ENCODE measurements at places on chromosomes 5 and 9. TPM values are rescaled to one million over a fixed set of nuclear protein-coding genes. Genes with fewer than 3 reads are reported as not detected.
A peak's percentile ranks its signal among the peaks of the same experiment; 100 is the strongest.

The LSM11 gene
- 0.49 TPM for total RNA-seq

GRCh38 chr9:94182532-94182931 is 76.6 kb upstream of the ZNF169 start:
- no peak for DNase-seq
- no peak overlapping the region for H3K4me3 ChIP-seq
- peaks cover 3% of the 10 kb centered on the region for H3K4me1 ChIP-seq
- H3K27ac ChIP-seq: no peak overlapping the region
- H3K36me3 ChIP-seq: peaks cover 5% of the 10 kb centered on the region
- no peaks in the 10 kb centered on the region for H3K27me3 ChIP-seq

- H3K36me3 ChIP-seq: no peaks in the 10 kb centered on the region
- no peak overlapping the region for H3K27ac ChIP-seq
- H3K4me1 ChIP-seq: no peaks in the 10 kb centered on the region
- no peak overlapping the region for H3K4me3 ChIP-seq
- DNase-seq: no peak
- H3K27me3 ChIP-seq: no peaks in the 10 kb centered on the region
These were observed 1641.8 kb upstream of the WWC1 start for GRCh38 chr5:166649676-166650075.

The LCN1 gene
- not detected for total RNA-seq

The PLPP7 gene
- total RNA-seq: not detected

DNA sequence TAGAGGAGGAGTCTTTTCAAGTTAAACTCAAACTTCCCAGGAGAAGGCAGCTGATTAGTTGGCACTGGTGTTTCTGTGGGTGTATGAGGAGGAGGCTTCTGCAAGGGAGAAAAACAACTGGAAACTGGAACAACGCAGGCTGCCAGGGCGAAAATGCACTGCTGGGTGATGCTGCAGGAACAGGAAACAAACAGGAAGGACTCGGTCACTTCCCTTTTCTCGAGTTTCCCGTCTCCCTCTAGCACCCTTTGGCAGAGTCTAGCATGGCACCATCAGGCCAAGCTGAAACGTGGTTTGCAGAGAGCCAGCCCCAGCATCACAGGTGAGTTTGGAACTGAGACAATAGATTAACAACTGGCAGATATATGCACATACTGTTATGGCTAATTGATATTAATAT is 77.5 kb upstream of the CAST start:
- no peak overlapping the region for H3K4me3 ChIP-seq
- no peak for DNase-seq
- H3K36me3 ChIP-seq: no peaks in the 10 kb centered on the region
- no peaks in the 10 kb centered on the region for H3K27me3 ChIP-seq
- no peak overlapping the region for H3K27ac ChIP-seq

- no peaks in the 10 kb centered on the region for H3K36me3 ChIP-seq
- no peak overlapping the region for H3K27ac ChIP-seq
- H3K4me1 ChIP-seq: no peaks in the 10 kb centered on the region
- DNase-seq: no peak
- no peak overlapping the region for H3K4me3 ChIP-seq
These were observed 71.8 kb upstream of the LHFPL2 start for GRCh38 chr5:78720227-78720985.

- DNase-seq: peak; percentile 76
- no peaks in the 10 kb centered on the region for H3K27me3 ChIP-seq
- H3K36me3 ChIP-seq: no peaks in the 10 kb centered on the region
- H3K4me1 ChIP-seq: peaks cover 11% of the 10 kb centered on the region
- no peak overlapping the region for H3K27ac ChIP-seq
- peak overlapping the region; percentile 17 for H3K4me3 ChIP-seq
These were observed 22.2 kb downstream of the BHMT start for GRCh38 chr5:79133657-79134451.

GRCh38 chr5:169350016-169350415 is 49.1 kb upstream of the SLIT3 start:
- H3K36me3 ChIP-seq: no peaks in the 10 kb centered on the region
- no peak for DNase-seq

The ST6GALNAC4 gene
- total RNA-seq: 30.2 TPM

DNA sequence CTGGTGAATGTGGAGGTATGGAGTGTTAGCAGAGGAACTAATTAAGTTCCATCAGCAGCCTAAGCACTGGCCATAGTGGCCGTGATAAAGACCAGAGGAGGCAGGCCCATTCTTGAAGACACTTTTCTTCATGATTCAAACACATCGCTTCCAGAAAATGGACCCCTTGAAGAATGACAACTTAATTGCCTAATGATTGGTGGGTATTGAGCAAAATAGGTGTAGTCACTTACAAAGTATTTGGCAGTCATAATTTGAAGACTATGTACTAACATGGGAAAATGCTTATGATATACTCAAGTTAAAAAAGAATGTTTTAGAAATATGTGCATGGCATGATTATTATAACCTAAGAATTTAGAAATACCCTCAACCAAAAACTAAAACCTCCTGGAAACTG is 44.8 kb downstream of the MEGF10 start:
- peaks cover 3% of the 10 kb centered on the region for H3K27me3 ChIP-seq
- no peak overlapping the region for H3K4me3 ChIP-seq
- DNase-seq: no peak
- H3K27ac ChIP-seq: no peak overlapping the region
- H3K4me1 ChIP-seq: no peaks in the 10 kb centered on the region
- no peaks in the 10 kb centered on the region for H3K36me3 ChIP-seq

GRCh38 chr9:27714388-27714787 is 141.1 kb upstream of the C9orf72 start:
- no peak overlapping the region for H3K4me3 ChIP-seq
- H3K4me1 ChIP-seq: no peaks in the 10 kb centered on the region
- H3K36me3 ChIP-seq: no peaks in the 10 kb centered on the region
- H3K27ac ChIP-seq: no peak overlapping the region
- DNase-seq: no peak

- H3K4me1 ChIP-seq: no peaks in the 10 kb centered on the region
- H3K4me3 ChIP-seq: no peak overlapping the region
- H3K27me3 ChIP-seq: no peaks in the 10 kb centered on the region
- no peak overlapping the region for H3K27ac ChIP-seq
These were observed 207.6 kb upstream of the MPDZ start for GRCh38 chr9:13487071-13487470.

The PCDHGB6 gene
- 0.06 TPM for total RNA-seq

- DNase-seq: no peak
- H3K4me3 ChIP-seq: no peak overlapping the region
- H3K27ac ChIP-seq: no peak overlapping the region
- no peaks in the 10 kb centered on the region for H3K36me3 ChIP-seq
- H3K4me1 ChIP-seq: peaks cover 6% of the 10 kb centered on the region
These were observed 173.6 kb upstream of the MAP3K1 start for GRCh38 chr5:56641635-56642260.

The PCDHGA5 gene
- total RNA-seq: 0.08 TPM

The PRR7 gene
- 23.5 TPM for total RNA-seq

DNA sequence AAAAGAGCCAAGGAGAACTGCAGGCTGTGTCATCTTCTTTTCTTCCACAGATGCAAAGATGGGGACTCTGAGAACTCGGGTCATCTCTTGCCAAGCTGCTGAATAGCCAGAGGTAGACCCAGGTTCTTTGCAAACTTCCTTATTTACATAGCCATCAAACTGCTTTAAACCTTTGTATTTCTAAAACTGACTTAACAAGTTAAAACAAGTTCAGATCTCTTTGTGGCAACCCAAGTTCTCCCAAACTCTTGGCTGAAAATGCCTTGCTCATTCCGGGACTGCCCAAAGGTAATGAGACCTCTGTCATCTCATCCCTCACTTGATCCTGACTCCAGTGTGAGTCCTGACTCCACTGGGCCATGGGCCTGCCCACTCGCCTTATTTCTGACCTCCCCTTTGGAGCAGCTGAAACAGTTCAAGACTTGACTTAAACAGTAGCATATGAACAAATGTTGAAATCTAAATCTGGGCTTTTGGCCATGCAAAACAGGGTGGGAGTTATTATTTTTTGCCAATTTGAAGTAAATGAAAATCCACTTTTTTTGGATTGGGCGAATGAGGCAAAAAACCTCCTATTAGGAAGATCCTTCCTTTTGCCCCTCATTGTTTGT is 50.6 kb downstream of the FBXL7 start:
- H3K4me3 ChIP-seq: no peak overlapping the region
- no peak overlapping the region for H3K27ac ChIP-seq
- H3K27me3 ChIP-seq: no peaks in the 10 kb centered on the region
- H3K36me3 ChIP-seq: no peaks in the 10 kb centered on the region
- DNase-seq: no peak

- H3K4me1 ChIP-seq: peaks cover 73% of the 10 kb centered on the region
- DNase-seq: peak; percentile 79
- H3K36me3 ChIP-seq: peaks cover 46% of the 10 kb centered on the region
- H3K4me3 ChIP-seq: peak overlapping the region; percentile 92
- peak overlapping the region; percentile 60 for H3K27ac ChIP-seq
These were observed 665 bp downstream of the TCF7 start for GRCh38 chr5:134114886-134115805.

DNA sequence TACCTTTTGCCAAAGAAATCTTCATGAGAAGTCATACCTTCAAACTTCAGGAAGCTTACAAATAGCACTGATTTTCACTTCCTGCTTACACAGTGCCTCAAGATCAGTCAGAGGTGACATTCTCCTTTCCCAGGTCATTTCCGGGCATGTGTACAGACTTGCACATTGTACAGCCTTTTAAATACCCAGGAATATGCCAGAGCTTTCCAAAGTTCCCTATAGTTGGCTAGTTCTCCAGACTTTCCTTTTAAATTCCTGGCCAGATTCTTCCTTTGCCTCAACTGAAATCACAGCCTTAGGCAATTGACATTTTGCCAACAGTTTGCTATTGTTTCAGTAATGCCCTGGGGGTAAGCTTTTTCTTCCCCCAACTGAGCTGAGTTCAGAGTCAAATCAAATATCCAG is 47.2 kb downstream of the RFX3 start:
- H3K4me3 ChIP-seq: no peak overlapping the region
- DNase-seq: no peak
- H3K27me3 ChIP-seq: no peaks in the 10 kb centered on the region
- H3K4me1 ChIP-seq: peaks cover 10% of the 10 kb centered on the region
- peaks cover 5% of the 10 kb centered on the region for H3K36me3 ChIP-seq

DNA sequence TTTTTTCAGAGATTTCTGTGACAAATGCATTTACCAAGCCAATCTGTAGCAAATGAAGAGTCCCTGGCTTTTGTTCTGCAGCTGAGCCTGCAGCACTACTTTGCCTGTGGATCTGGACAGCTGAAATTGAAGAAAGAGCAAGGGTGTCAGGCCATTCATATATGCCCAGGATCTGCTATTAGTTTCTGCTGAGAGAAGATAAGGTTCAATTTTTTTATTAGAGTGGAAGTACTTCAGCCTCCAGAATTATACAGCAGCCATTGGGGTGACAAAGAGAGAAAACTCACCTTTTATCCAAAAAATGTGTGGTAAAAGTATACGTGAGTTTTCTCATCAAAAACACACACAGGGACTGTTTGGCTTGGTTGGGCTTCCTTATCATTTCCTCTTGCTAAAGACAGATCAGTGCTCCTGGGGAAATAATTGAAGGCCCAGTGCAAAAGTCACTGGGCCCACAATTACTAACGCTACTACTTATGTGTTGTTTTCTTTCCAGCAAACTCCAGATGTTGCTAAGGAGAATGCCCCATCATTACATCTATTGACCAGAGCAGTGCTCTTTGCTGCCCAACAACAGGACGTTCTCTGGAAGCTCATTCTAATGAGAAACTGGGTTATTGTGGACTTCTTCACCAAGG is 138.6 kb downstream of the CEMIP2 start:
- H3K4me3 ChIP-seq: no peak overlapping the region
- DNase-seq: no peak
- no peak overlapping the region for H3K27ac ChIP-seq

DNA sequence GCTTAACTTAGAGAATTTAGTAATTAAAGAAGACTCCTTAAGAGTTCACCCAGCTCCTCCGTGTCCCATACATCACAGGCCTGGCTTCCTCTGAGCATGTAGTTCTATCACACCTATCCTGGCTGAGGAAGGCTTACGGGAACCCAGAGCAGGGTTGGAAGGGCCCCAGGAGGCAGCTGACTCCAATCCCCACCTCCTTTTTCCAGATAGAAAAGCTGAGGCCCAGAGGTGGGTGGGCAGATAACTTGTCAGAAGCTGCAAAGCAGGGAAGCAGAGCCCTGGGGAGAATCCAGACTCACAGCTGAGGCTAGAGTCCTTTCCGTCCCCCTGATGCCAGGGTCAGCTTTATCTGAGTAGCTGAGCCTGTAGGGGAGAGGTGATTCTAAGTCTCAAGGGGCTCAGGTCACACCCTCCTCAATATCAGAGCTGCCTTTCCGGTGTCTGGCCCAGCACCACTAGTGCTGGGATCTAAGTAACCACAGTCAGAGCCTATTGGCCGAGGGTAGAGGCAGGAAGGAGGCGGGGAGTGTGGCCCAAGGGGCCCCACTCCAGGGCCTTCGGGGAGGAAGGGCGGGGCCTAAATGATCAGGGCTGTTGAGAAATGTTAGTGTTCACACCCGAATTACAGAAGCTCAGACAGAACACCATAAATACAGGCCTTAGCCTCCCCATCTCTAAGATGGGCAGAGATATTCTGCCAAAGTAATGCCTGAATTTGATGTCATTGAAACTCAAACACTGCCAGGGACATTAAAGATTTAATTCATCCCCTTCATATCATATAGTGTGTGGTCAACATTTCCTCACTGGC is 9.9 kb downstream of the CCDC69 start:
- H3K4me1 ChIP-seq: peaks cover 99% of the 10 kb centered on the region
- peaks cover 37% of the 10 kb centered on the region for H3K36me3 ChIP-seq
- H3K27me3 ChIP-seq: no peaks in the 10 kb centered on the region
- peak overlapping the region; percentile 97 for H3K27ac ChIP-seq

DNA sequence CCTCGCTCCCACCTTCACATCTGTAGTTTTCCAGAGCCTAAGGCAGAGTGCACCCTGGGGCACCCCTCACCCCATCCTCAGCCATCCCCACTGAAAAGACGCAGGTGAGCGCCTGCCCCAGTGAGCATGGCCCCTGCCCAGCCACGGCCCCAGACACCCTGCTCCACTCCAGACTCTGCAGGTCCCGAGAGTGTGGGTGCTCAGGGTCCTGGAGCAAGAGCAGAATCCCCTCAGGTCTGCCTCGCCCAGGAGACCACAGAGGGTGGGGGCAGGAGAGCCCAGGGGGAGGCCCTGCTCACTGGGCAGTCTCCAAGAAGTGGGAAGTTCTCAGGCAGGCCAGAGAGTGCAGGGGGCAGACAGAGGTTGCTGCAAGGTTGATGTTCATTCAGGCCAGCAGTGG is 158.6 kb upstream of the PPP1R26 start:
- H3K27ac ChIP-seq: no peak overlapping the region
- no peak overlapping the region for H3K4me3 ChIP-seq
- no peaks in the 10 kb centered on the region for H3K27me3 ChIP-seq
- no peaks in the 10 kb centered on the region for H3K4me1 ChIP-seq

The PGM5 gene
- not detected for total RNA-seq

The KIF20A gene
- total RNA-seq: not detected

The CDHR2 gene
- 1.6 TPM for total RNA-seq

The QSOX2 gene
- 14.4 TPM for total RNA-seq

- H3K27ac ChIP-seq: no peak overlapping the region
- H3K27me3 ChIP-seq: no peaks in the 10 kb centered on the region
- DNase-seq: no peak
- no peaks in the 10 kb centered on the region for H3K36me3 ChIP-seq
These were observed 343.1 kb downstream of the CTNND2 start for GRCh38 chr5:11560915-11561697.

The TXN gene
- 35.1 TPM for total RNA-seq

The WDR41 gene
- total RNA-seq: 4.2 TPM

GRCh38 chr9:68509689-68510088 is 31.0 kb downstream of the TMEM252 start:
- no peaks in the 10 kb centered on the region for H3K4me1 ChIP-seq
- DNase-seq: no peak
- no peak overlapping the region for H3K4me3 ChIP-seq
